Kidney epithelial cell (primary cell): ENCODE measurements at places on chromosomes 3 and 15. TPM values are rescaled to one million over a fixed set of nuclear protein-coding genes. Genes with fewer than 3 reads are reported as not detected.

- no peak for DNase-seq
These were observed 4.7 kb downstream of the RRP9 start for GRCh38 chr3:51937014-51937413.

The DNASE1L3 gene
- total RNA-seq: not detected in 2 replicates

DNA sequence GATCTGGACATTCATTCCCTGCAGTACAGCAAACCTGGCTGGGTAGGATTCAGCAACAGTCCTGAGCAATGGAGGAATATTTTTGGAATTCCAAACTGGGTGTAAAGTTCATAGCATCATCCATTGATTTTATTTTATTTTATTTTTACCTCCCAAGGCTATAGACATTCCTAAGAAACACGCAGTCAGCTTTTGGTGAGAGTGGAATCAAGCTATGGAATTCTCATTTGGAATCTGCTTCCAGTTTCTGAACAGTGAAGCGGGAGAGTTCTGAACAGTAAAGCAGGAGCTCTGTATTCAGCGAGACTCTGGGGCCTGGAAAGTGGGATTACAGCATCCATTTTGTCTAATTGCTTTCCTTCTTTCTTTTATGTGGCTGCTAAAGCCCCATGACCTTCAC, 1.4 kb upstream of the PDZRN3 start:
- DNase-seq: no peak

GRCh38 chr15:29299331-29299730, 29.7 kb upstream of the NSMCE3 start:
- DNase-seq: no peak

The NR1D2 gene
- 13.6 and 16.1 TPM in 2 replicates for total RNA-seq

DNA sequence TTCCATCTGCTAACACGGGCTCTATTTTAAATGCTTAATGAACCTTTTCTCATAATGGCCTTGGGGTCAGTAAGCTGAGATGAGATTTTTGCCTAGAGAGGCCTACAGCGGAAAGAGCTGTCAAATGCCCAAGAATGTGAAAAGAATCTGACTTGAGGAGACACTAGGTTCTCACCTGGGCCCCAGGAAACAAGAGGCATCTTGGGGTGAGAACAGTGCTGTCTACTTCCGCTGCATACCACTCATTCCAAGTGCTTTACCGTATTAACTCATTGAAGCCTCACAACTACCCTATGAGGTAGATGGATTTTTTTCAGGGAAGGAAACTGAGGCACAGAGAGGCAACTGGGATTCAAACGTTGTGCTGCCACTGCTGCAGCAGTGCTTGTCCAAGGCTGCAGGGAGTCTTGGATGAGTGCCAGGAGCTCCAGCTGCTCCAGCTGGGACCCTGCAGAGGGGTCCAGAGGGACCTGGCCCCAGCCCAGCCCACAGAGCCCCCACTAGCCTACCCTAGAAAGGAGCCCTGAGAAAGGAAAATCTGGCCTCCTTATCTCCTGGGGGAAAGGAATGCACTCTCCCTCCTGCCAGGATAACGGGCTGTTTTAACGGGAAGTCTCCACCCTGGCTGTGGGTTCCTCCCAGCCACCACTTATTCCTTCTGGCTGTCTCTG, 68.4 kb downstream of the SLC12A8 start:
- no peak for DNase-seq

GRCh38 chr3:168065569-168065968, 30.2 kb downstream of the GOLIM4 start:
- DNase-seq: no peak
